ENCODE measurements at places on chromosomes 5 and 9.

DNA sequence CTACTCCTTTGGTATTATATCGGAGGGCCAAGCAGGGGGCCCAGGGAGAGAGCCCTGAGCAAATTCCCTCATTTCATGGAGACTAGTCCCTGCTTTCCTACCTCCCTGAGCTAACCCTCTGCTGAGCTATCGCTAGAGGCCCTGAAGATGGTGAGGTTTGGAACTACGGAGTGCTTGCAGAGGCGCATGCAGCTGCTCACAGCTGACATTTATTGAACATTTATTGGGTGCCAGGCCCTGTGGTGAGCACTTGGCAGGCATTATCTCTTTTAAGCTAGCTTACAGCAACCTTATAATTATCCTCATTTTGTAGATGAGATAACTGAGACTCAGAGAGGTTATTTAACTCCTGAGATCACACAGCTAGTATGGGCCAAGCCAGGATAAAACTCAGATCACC lies 9.8 kb downstream of the FAT2 start:
- DNase-seq, result no peak

- DNase-seq, result no peak
These were observed 70.2 kb downstream of the KCNT1 start for GRCh38 chr9:135772056-135772646.

DNA sequence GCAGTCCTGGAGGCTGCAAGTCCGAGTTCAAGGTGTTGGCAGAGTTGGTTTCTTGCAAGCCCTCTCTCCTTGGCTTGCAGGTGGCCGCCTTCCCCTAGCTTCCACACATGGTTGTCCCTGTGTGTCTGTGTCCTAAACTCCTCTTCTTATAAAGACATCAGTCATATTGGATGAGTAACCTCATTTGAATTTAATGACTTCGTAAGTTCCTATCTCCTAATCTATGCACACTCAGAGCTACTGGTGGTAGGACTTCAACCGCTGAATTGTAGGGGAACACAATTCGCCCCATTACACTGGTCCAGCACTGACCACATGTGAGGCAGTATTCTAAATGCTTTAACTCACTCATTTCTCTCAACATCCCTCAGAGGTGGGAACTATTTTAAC lies 25.9 kb upstream of the ADAMTS2 start:
- DNase-seq, result no peak

- no peak for DNase-seq
These were observed 33.0 kb downstream of the TGFBI start for GRCh38 chr5:136061630-136062365.

DNA sequence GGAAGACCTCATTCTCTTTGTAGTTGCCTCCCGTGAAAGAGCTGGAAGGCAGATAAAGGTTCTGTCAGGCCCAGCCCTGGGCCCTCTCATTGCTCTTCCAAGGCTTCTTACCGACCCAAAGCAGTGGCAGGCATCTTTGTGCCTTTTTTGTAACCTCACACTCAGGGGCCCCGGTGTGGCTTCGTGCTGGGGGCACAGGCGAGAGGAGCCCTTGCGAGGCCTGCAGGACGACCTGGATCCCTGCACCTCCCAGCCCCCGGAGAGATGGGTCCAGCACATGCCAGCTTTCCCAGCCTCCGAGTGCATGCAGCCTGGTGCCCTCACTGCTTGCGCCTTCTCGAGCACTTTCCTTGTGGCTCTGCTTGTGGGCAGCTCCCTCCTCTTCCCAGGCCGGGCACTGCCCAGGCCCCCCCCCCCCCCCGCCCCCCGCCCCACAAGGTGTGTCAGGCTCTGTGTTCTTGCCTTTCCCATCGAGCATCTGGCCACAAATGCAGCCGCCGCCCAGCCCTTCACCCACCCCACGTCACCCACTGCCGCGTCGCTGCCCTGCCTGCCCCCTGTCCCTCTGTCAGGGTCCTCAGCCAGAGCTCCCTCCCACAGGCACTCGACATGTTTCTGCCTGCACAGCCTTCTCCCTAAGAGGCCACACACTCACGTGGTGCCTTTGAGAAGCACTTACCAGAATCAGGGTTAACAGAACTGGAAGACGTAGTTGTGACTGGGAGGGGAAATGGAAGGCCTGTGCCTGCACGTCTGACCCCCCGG lies 63.7 kb upstream of the CACNA1B start:
- no peak for DNase-seq

- DNase-seq, result no peak
These were observed 32.8 kb downstream of the PDGFRB start for GRCh38 chr5:150122536-150123481.

DNA sequence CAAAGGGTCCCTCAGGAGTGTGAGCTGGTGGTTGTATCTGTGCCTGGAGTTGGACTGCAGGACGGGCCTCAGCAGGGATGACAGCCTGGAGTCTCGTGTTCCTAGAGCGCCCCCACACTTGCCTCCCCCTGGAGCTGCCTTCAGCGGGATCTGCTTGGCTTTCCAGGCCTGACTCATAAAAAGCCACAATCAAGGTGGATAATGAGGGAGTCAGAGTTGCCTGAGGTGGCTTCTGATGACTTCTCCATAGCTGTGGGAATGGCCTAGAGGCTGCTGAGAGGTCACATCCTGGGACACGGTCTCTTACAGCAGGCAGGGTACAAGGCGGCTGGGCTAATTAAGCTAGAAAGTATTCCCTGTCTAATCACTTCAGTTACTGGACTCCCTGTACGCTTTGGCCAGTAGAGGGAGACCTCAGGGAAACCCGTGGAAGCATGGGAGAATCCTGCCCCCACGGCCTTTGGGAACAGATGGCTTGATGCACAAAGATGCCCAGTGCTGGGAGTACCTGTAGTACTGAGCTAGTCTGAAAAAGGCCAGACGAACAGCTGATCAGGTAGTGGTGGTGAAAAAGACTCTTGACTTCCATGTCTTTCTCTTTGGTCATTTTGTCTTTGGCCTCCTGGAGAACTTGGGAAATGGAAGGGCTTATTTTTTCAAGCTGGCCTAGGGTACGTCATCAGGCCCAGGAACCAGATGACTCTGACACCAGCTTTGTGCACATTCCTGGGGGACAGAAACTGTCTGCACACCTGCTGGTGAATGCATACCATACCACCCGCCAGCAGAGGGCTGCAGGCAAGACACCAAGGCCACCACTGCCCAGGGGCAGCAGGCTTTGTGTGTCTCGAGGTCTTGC lies 16.1 kb upstream of the FRRS1L start:
- DNase-seq, result no peak

DNA sequence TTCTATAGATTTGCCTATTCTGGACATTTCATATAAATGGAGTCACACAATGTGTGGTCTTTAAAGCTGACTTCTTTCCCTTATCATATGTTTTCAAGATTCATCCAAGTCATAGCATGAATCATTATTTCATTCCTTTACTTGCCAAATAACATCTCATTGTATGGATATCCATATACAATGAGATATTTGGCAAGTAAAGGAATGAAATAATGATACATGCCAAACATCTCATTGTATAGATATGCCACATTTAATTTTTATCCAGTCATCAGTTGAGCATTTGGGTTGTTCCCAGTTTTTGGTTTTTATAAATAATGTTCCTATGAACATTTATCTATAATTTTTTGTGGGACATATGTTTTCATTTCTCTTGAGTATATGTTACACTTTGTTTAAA lies 20.5 kb upstream of the OR2K2 start:
- DNase-seq, result no peak

GRCh38 chr5:148740966-148741742 lies 85.3 kb upstream of the ADRB2 start:
- DNase-seq, result no peak

- DNase-seq, result no peak
These were observed 197.0 kb upstream of the VLDLR start for GRCh38 chr9:2424619-2425033.

- DNase-seq, result no peak
These were observed 7.3 kb downstream of the ASTN2 start for GRCh38 chr9:117407436-117408022.

DNA sequence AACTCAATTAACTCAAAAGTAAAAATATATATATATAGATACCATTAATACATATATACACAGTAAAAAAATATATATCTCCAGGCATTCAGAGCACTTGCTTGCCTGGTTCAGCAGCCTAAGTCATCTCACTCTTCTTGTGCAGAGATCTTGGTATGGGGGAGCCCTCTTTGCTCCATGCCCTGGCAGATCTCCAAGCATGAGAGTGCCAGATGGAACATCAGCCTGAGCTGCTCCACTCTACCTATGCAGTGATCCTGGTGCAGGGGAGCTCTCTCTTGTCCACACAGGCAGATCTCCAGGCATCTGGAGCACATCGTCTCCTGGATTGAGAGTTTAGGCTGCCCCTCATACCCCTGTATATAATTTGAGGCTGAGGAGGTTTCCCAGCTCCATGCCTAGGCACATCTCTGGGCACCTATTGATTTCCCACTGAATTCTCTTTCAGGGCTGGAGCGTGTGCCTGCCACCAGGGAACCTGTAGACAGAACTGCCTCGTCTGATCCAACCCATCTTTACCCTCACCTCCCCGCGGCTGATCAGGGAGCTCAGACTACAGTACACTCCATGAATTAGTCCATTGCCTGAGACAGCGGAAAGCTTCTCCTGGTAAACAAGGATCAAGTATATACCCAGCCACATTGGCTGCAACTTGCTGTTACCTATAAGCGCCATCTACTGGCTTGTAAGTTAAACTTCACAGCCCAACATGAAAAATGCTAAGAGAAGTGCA lies 342.4 kb upstream of the GRIA1 start:
- DNase-seq, result no peak

GRCh38 chr9:84789463-84789830 lies 119.9 kb downstream of the NTRK2 start:
- no peak for DNase-seq

- DNase-seq, result peak; percentile 54
These were observed 1.4 kb downstream of the IQGAP2 start for GRCh38 chr5:76404223-76405211.

DNA sequence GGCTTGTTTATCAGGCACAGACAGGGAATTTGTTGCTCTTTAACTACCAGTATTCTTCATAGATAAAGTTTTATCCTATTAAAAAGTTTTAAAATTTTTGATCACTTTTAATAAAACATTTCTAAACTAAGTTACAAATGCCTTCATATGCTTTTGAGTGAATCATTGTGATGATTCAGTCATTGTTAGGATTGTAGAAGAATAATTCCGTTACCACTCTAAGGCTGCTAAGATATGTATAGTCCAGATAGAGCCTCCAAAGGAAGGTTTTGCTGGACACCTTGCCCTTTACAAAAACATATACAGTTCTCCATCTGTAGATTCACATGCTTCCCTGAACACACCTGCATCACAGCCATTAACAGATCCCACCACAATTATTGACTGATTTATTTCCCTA lies 233.7 kb downstream of the SPOCK1 start:
- DNase-seq, result no peak

DNA sequence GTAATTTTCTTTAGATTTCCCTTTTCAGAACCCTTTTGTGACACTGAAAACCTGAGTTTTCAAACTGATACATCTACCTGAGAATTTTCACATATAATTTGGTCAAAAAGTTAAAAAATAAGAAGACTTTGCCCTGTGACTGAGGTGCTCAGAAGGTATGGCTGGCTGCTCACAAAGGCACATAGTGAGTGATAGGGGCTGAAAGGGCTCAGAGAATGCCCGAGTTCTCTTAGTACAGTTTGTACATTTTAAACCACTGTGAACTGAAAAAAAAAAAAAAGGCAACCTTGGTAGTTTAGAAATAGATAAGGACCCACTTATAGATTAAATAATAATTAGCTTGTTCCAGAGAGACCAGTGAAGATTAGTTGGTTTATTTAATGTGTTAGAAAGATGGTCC lies 18.1 kb upstream of the PSAT1 start:
- no peak for DNase-seq

DNA sequence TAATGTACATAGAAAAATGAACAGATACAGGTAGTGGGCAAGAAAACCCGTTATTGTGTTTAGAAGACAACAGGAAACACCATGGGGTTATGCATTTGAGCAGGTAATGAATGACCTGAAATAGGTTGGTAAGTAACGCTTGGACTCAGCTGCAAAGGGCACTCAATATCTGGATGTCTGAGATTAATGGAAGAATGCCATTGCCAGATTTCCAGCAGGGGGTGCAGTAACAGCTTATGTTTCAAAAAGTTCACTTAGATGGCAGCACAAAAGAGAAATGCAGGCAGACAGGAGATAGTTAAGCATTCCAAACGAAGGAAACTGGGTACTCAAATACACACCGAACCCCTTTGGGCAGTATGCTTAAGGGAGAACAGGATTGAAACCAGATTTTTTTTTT lies 285.5 kb upstream of the VLDLR start:
- DNase-seq, result no peak

- DNase-seq, result no peak
These were observed 435.5 kb upstream of the ZNF608 start for GRCh38 chr5:125181955-125182354.

GRCh38 chr9:69976152-69976551 lies 67.5 kb upstream of the MAMDC2 start:
- DNase-seq, result no peak

GRCh38 chr9:137989156-137989555 lies 111.6 kb downstream of the CACNA1B start:
- no peak for DNase-seq

DNA sequence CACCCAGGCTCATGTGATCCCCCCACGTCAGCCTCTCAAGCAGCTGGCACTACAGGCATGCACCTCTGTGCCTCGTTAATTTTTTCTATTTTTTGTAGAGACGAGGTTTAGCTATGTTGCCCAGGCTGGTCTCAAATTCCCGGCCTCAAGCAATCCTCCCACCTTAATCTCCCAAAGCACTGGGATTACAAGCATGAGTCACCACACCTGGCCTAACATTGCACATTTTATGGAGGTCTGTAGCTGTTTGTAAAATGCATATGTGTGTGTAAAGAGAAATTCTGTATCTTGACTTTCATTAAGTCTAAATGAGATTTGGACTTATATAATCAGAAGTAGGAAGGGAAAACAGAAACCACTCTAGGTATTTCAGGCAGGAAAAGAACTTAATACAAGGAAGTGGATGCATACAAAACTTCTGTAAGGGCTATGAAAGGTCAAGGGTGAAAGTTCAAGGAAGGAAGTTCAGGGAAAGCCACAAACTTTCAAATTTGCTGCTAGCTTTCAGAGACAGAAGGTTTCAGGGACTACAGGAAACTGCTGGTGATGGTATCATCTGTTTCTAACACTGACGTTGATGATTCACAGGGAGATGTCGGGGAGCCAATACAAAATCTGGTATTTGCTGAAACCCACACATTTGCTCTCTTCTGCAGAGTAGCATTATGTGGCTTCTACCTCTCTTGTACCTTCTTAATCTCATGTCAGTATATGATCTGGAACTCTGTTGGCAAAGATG lies 209.4 kb downstream of the PIK3R1 start:
- peak; percentile 19 for DNase-seq

DNA sequence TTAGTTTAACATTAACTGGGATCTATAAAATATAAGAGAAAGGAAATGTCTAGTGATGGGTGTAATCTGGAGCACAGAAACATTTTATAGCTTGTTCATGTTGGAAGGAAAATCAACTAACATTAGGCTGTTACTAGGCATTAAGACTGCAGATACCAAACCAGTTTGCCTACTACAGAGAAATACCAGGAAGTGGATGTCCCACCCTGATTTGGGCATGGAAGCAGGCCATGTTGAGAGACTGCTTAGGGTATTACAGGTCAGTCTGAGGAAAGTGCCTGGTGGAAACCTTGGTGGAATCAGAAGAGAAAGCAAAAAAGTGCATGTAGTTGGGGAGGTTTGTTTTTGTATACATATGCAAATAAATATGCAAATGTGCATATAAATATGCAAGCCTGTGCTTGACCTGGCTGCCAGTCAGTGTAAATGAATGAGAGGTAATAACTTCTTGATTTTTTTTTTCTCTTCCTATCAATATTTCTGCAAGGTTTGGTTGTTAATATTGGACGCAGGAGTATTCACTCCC lies 9.6 kb upstream of the CCDC112 start:
- no peak for DNase-seq

GRCh38 chr5:118937393-118938061 lies 50.8 kb downstream of the DTWD2 start:
- DNase-seq, result no peak

Data from activated CD8-positive, alpha-beta memory T cell treated with anti-CD3 and anti-CD28 coated beads for 4 hours (primary cell).